GM23338 (cell line): ENCODE measurements at places on chromosomes 2 and 18.
A peak's percentile ranks its signal among the peaks of the same experiment; 100 is the strongest.

DNA sequence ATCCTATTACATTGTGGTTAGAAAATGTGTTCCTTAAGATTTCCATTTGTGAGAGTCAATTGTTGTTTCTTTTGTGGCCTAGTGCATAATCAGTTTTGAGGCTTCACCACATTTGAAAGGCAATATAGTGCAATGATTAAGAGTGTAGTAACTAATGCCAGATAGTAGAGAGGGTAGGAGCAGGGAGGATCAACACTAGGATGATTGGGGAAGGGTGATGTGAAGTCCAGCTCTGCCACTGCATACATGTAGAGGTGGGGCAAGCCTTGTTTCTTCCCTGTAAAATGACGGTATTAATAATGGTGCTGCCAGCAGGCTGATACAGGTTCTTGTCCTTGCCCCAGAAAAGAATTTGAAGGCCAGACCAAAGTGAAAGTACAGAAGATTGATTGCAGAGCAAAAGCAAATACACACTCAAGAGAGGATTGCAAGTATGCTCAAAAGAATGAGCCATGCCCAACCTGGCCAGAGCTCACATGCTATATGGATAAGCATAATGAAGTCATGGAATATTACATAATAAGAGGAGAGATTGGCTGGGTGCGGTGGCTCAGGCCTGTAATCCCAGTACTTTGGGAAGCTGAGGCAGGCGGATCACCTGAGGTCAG is 8.0 kb downstream of the SP100 start:
- DNase-seq: no peak

DNA sequence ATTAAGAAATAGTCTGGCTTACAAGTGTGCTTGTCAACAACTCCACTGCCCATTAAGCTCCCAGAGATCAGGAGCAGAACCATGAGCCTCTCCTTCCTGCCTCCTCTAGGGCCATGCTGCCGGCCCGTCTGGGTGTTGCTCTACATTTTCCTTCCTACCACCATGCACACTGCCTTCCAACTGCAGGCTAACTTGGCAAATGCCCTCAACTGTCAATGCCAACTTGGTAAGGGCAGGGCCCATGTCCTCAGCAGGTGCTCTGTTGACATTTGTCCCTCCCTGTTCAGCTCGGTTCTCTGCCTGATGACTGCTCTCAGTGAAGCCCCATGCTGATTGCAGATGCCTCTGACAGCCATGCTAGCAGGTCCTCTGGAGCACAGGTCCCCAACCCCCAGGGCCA is 345.2 kb downstream of the ALK start:
- no peak for DNase-seq

DNA sequence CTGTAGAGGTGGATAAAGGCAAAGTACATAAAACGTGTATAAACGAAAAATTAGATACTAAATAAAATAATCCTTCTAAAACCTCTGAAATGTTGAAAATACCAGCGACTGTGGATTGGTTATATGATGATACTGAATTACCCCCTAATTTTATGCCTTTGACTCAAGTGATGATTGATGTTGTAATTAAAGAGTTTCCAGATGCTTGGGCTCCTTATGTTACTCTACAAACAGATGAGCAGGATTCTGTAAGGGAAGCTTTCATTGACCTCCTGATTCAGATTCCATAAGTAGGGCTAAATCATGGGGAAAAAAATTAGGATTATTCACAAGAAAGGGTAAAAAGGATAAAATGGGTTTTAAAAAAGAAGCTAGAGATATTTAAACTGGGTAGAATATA is 418.2 kb upstream of the SLC39A10 start:
- no peak for DNase-seq

GRCh38 chr18:62486290-62486964 is 36.4 kb upstream of the ZCCHC2 start:
- DNase-seq: no peak

GRCh38 chr2:119305497-119306195 is 61.0 kb downstream of the C2orf76 start:
- no peak for DNase-seq

- no peak for DNase-seq
Measured at GRCh38 chr2:61011678-61012077, 5.8 kb upstream of the PEX13 start.

- no peak for DNase-seq
Measured at GRCh38 chr18:6947338-6948030, 170.1 kb downstream of the LAMA1 start.

DNA sequence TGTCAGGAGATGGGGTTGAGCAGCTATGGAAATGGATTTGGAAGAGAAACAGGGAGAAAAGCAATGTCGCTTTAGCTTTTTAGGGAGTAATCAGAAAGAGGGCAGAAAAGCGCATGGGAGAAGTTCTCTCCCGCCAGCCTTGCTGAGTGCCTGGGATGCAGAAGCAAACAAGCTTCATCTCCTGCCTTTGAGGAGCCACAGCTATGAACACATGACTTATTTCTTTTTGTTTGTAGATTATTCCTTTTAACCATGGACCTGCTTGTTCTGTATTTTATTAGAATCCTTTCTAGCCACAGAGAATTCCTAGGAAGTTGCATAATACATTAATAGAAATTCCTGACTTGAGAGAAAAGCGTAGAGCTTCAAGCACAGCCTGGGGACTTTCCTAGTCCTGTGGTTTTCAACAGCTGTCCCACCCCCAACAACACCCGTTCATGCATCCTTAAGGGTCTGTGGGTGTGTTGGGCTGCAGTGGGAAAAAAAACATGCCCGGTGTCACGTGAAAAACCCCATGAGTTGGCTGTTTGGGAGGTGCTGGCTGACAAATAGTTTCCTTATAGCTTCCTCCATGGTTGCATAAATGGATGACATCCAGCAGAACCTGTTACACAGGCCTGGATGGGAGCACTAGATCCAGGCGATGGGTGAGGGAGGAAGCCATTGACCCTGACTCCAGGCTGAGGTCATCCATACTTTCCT is 14.9 kb downstream of the SLC9A4 start:
- no peak for DNase-seq

DNA sequence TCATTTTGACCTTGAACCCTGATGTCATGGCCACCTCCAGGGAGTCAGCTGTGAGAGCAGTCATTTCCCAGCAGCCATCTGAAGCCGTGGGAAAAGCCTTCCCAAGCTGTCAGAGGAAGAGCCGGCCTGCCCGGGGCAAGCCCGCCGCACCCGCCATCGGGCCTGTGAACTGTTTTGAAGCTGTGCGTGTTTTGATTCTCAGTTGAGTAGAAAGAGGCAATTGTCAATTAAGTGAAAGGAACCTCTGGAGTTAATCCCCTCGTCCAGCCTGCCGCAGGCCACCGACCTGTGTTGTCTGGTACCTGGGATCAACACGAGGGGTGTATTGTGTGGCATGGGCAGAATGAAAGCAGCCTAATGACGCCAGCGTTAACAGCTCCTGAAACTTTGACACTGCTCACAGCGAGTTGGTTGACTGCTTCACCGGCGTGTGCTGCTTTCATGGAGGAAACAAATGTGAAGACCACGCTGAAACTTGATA is 318.4 kb downstream of the AGAP1 start:
- no peak for DNase-seq

DNA sequence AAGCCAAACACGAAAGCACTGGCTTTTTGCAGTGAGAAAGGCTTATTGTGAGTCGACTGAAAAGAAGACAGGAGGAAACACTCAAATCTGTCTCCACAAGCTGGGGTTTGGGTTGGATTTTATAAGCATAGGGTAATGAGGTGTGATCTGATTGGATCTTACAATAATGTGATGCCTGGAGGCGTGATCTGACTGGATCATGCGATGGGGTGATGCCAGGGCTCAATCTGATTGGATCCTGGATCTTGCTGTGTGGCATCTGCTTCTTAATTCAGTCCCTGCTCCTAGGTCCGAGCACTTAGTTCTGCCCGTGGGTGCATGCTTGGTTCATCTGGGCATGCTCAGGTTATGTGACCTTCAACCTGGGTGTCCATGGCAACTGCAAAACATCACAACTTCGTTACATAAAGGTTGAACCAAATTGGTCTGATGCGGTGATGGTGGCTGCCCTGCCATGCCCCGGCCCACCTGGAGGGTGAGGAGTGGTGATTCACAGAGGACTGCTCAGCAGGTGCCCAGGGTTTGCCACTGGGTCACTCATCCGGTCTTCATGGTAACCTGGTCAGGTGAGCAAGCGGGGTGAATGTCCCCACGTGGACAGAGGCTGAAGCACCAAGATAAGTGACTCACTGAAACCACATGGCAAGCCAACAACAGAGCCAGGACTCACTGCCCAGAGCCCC is 111.0 kb downstream of the KCNF1 start:
- no peak for DNase-seq

DNA sequence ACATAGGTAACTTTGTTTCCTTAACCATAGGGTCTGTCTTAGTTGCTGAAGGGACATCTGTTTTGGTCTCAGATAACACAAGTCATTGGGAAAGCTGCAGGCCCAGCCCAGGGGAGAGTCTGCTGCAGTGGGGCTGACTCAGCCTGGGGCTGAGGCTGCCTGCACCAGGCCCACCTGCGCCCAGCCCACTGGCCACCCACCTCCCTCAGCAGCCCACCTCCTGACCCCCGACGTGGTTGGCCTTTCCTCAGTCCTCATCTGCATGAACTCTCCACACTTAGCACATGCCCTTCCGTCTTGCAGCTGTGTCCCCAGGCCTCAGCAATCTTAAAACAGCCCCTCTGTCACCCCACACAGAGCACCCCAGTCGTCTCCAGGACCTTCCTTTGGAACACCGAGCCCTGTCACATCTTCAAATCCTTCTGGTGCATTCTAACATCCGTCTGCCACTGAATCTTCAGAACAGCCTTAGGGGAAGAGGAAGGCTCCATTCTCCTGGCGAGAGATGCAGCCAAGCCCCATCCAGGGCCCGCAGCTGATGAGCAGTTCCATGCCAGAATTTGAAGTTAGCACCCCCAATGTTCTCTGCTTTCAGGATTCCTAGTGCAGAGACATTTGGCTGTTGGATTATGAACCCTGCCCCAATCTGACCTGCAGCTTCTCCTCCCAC is 231.4 kb downstream of the SEPTIN10 start:
- DNase-seq: no peak

- DNase-seq: no peak
Measured at GRCh38 chr2:100893392-100894104, 73.6 kb downstream of the NPAS2 start.

DNA sequence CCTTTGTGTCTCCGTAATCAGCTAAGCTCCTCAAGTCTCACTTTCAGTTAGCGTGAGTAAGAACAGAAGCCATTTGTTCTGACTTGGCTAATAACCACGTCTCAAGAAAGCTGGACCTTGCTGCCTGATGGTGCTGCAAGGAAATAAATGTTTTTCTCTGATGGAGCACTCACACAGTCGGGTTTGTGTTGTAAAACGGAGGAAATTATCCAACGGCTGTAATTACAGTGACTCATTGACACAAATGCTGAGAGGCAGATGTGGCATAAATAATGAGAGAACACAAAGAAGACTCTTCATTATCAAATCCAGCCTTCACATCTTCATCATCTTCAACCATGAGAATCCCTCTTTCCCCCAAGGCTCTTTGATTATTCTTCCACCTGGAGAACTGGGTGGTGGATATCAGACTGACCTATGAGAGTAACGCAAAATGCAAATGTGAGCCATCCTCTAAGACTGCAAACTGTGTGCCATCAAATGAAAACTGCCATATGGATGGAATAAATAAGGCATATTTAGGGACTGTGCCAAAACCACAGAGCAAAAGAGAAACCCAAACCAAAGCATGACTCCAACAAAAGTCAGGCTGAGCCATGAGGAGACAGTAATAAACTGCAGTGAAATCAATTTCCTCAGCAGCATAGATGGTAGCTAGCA is 252.6 kb downstream of the RND3 start:
- DNase-seq: no peak

GRCh38 chr2:209872675-209873074 is 101.0 kb downstream of the UNC80 start:
- DNase-seq: peak; percentile 93

GRCh38 chr2:212299333-212299732 is 239.3 kb downstream of the ERBB4 start:
- DNase-seq: no peak

- DNase-seq: peak; percentile 81
Measured at GRCh38 chr2:182866461-182867406, at the start of gene FRZB. Gene FRZB (minus strand): TSS chr2:182866637. CDS start chr2:182866552, 85 bp downstream.

- DNase-seq: no peak
Measured at GRCh38 chr2:237271698-237272652, 142.0 kb downstream of the COL6A3 start.

- no peak for DNase-seq
Measured at GRCh38 chr2:120670371-120670770, 65.3 kb upstream of the GLI2 start.

DNA sequence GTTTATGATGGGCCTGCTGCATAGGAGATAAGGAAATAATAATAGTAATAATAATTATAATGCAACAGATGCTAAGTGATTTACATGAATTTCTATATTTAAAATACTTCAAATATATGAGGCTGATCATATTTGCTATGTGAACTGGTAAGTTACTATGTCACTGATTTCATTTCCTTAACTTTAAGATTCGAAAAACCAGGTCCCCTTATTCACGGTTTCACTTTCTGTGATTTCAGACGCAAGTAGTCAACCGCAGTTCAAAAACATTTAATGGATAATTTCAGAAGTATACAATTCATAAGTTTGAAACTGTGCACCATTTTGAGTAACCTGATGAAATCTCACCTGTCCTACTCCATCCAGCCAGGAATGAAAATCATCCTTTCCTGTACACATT is 1697.1 kb upstream of the LRRTM1 start:
- no peak for DNase-seq

GRCh38 chr2:224927646-224928173 is 114.6 kb downstream of the DOCK10 start:
- DNase-seq: no peak

DNA sequence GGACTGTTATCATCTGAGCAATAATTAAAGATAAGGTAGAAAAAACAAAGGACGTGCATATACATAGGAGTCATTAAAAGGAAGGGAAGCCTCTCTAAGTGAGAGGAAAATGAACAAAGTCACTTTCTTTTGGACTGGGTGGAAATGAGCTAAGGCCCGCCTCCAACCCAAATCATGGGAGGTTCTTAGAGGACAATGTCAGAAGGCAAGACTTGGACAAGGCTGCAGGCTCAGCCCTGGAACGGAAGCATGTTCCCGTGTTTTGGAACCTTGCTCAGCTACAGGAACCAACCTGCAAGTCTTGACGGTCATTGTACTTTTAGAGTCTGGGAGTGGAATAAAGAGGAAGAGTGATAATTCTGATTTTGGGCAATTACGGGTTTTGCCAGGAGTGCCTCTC is 59.4 kb upstream of the EPB41L3 start:
- no peak for DNase-seq

- DNase-seq: peak; percentile 79
Measured at GRCh38 chr2:65064728-65065552, 8.7 kb downstream of the CEP68 start.
